HCEC 1CT (cell line): ENCODE measurements at places on chromosomes 1 and 21.

DNA sequence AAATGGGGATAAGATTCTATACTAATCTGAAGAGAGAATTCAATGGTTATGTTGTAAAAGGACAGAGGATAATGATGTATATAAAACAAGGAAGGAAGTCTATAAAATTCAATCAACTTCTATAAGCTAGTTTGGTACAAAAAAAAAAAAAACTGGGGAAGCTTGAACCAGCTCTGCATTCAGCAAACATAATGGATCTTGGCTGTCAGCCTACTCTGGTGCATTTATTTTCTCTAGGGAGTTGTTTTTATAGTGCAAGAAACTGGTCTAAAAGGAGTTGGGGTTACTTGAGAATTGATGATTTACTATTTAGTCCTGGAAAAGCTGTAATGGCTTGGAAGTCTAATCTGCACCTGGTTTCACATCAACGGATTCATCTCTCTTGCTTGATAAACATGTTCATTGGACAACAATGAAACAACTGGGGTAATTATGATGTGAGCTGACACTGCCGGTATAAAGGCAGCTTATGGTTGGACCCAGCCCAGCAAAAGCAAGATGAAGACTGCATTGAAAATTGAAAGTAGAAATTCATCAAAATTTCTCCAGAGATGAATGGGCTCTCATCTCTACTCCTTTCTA is 199.4 kb upstream of the NRIP1 start:
- DNase-seq: no peak

- DNase-seq: peak; percentile 74
Observed at GRCh38 chr1:243595527-243596210, 254.4 kb downstream of the AKT3 start.

DNA sequence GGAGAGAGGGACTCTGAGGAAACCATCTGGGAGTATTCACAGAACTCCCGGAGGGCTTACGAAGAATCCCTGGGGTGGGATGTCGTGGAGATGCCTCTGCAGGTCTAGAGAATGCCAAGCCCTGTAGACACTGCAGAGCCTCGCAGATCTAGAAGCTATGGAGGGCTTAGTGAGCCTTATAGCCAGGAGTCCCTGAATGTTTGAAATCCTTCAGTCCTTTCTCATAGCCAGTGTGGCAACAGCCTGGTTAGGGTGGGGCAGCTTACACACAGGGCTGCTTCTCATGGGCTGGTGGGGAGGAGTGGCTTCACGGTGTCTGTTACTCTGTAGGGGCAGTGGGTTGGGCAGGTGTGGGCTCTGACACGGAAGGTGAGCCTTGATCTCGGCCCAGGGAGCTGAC is 44.2 kb upstream of the KDM4A start:
- no peak for DNase-seq

- no peak for DNase-seq
Observed at GRCh38 chr1:31072304-31072746, 6.8 kb upstream of the PUM1 start.

GRCh38 chr1:905811-906599 is 17.7 kb upstream of the SAMD11 start:
- no peak for DNase-seq

GRCh38 chr1:22112554-22112953 is 30.3 kb downstream of the WNT4 start:
- no peak for DNase-seq

GRCh38 chr1:245242989-245243388 is 88.2 kb downstream of the KIF26B start:
- no peak for DNase-seq

- DNase-seq: peak; percentile 65
Observed at GRCh38 chr1:226064816-226065248, 2.3 kb downstream of the H3-3A start.

DNA sequence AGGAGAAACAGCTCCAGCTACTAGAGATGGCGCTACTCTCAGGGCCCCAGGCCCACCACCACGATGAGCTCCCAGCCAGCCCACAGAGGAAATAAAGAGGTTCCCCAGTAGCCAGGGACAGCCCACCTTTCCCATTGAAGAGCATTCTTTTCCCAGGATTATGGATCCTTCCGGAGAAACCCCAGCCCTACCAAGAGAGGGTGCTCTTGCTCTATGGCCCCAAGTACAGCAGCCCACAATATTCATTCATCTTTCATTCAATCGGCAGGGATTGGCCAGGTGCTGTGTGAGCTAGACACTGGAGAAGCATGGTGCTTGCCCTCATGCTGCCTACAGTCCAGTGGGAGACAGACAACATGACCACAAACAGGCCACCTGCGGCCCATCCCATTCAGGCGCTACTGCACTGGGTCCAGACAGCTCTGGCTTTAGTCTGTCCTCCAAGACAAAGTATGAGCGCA is 29.9 kb downstream of the PMVK start:
- DNase-seq: no peak

GRCh38 chr1:119139403-119139802 is 1.1 kb downstream of the WARS2 start:
- DNase-seq: no peak

DNA sequence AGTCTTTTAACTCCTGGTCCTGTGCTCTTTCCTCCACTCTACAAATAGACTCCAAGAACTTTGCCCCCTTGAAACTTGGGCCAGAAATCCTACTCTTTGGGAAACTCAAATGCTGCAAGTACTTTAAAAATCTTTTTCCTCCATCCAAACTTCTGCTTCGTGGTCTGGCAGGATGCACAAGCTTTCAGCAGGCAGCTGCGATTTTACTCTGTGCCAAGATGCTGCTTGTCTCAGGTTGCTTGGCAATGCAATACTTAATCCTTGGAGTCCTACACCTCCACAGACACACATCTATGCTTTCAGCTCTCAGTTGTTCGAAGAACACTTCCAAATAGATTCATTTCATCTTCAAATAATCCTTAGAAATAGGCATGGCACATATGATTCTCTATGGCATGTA is 435.3 kb upstream of the USP24 start:
- no peak for DNase-seq

DNA sequence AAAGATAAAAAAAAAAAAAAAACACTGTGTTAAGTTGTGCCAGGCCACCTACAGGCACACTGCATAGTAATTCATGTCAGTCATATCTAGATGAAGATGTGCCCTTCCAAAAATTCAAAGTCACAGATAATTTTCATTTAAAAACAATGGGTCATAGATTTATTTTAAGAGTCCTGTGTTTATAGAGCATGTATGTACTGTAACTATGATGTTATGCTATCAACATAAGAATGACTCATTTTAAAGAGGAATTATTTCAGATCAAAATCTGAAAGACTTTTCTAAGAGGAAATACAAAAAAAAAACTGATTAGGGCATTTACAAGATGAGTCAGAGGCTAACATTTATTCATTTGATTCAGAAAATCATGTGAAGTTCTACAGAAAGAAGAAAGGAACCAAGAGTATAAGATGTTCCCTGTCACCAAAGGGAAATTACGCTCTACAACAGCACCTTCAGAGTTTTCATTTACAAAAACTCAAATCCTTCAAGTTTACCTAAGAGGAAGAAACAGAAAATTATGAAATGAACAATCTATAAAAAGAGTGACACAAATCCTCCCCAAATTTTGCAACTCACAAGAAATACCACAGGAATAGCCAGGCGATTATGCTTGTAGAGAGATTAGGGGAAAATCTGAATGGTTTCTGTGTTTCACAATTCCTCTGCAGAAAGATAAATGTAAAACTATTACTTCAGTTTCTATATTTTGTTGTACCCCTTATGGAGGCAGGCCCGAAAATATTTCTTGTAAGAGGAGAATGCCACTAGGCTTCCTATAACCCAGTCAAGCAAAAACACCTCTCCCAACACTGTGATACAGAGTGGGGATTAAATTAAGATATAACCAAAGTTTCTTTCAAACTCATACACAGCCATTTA is 13.8 kb downstream of the TP53BP2 start:
- peak; percentile 88 for DNase-seq

DNA sequence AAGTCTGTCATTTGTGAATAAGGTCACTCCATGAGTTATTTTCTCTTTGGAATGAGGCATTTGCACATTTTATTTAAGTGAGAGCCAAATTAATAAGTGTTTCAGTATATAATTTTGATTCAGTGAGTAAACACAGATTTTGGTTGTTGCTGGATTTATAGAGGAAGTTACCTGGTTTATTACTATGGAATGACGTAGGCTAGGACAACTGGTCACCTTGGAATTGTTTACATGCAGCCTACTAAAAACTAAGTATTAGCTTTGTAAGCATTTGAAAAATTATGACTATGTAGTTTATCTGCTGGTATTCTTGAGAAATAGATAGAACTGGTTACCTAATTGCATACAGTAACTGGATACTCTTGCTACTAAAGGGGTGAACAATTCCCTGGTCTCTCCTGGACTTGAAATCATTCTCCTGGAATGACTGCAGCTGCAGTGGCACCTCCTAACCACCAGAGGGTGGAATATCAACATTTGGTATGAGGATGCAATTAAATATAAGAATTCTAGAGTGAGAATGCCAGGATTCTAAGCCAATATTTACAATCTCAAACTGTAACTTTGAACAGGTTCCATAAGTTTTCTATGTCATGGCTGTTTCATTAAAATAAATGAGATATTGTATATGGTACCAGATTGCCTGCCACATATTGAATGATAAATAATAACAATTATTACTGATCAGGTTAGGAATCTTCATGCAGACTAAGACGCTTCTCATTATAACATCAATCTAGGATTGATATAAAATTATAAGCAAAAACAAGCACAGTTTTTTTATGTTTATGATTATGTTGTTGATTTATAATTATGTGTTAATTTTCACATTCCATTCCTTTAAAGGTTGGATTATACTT is 3.5 kb upstream of the KRTAP27-1 start:
- peak; percentile 1 for DNase-seq

DNA sequence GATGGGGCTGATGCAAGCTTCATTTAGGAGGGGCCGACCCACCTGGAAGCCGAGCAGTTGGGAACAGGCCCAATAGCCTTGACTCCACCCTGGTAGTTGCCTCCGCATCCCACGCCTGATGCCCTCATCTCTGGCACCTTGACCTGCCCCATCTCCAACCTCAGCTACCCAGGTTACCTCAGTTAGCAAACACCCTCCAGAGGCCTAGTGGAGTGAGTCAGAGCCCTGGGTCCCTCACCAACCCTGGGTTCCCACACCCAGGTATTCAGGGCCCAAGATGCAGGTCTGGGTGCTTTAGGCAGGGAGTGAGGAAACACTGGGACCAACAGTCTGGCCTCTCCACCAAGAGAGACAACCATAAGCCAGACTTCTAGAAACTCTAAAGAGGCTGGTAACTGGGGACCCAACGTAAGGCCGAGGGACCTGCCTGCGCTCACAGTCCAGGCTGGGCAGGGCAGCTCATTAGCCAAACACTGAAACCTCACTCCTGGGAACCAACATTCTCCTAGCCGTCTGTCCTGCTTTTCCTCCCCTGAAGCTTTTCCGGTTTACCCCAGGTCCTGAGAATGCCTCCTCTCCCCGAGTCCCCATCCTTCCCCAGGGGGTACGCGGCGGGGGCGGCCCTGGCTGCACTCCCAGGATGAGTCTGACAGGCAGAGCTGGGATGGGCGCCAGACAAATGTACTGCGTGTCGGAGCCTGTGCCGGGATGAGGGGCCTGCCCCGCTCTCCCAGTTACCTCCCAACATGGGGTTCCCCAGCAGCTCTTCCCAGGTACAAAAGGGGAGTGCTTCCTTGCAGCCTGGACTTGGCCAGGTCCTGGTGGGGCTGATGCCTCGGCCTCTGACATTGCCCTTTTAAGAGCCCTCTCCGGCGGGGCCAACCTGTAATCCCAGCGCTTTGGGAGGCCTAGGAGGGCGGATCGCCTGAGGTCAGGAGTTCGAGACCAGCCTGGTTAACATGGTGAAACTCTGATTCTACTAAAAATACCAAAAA is 8.9 kb upstream of the CELSR2 start:
- peak; percentile 29 for DNase-seq

DNA sequence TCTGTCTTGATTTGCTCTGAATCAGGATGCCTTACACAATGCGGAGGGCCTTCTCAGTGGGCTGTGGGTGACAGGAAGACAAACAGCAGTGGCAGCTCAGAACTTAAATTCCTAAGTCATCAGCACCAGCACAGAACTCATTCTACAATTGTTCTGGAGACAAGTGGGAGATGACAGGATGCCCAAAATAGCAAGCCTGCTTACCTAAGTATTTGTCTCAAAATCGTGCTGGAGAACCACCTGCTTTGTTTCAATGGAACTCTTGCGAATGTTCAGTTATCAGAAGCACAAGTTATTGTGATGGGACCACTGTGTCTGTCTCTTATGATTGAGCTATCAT is 76.1 kb downstream of the VCAM1 start:
- no peak for DNase-seq

- DNase-seq: no peak
Observed at GRCh38 chr1:162172311-162173102, 103.0 kb downstream of the NOS1AP start.

- DNase-seq: peak; percentile 24
Observed at GRCh38 chr1:155977690-155978324, 540 bp downstream of the ARHGEF2 start.

DNA sequence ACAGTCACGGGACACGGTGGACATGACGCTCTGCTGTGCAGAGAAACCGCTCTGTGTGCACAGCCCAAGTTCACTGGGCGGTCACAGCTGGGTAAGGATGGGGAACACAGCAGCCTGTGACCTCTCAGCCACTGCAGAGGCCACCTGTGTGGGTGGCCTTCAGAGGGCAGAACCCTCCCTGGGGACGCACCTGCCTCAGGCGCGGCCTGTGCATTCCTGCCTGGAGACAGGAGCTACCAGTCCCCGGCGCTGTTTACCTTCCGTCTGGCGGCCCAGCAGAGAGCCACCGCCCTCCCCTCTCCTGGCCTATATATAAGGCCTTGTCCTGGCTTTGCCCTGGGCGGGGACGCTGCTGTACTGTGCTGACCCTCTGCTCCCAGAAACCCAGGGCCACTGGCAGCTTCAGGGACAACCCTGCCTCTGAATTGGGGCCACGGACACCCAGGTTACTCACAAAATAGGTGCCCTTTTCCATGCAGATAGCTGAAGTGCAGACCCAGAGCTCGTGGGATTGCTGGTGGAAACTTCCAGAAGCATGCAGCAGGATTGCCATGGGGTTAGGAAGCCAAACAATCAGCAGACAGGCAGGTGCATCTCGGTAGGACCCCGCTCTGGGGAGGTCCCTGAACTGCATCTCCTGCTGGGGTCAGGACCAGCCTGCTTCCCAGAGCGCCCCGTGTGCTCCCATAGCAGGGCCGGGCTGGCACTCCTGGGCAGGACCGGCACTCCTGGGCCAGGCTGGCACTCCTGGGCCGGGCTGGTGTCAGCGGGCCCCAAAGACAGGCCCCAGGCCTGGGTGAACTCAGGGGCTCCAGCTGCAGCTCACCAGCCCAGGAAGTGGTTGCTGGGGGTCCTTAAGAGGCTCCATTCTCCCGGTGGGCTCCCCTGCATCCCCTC is 83.6 kb downstream of the SIK1 start:
- no peak for DNase-seq

- DNase-seq: peak; percentile 6
Observed at GRCh38 chr1:58477390-58477789, 69.1 kb downstream of the OMA1 start.
